CMK (cell line): ENCODE measurements at places on chromosomes 4 and X.

- no peak for DNase-seq
Observed at GRCh38 chr4:82626251-82626868, 64.6 kb upstream of the TMEM150C start.

DNA sequence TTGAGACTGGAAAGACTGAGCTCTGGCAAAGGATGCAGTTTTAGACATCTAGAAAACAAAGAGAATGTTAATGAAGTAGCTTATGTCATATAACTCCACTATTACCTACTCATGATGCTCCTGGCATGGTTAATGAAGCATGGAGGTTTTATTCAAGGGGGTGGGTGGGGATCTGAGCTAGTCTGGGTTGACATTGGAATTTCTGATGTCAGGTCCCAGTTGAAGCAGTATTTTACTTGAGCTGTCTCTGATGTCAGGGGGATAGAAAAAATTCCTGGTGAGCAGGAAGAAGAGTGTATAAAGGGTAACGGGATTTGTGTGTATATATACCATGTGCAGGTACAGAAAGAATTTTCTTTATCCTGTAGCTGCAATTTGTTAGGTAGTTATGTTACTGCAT is 102.0 kb downstream of the ELOVL6 start:
- DNase-seq = no peak

DNA sequence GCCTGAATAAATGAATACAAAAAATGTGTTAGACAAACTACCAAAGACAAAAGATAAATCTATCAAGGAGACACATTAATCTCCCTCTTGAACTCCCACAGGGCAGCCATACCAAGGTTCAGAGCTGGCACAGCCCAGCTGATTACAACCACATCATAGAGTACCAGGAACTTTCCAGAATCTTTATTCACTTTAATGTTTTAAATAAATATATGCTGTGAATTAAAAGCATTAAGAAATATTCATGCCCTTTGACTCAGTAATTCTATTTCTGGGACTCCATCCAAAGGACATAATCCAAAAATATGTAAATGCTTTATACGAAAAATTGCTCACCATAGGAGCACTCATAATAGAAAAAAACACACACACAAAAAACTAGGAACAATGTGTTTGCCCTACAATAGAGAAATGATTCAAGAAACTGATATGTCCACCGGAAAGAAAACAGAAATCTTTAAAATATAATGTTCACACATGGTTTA is 126.0 kb downstream of the LDB2 start:
- no peak for DNase-seq

- no peak for DNase-seq
Observed at GRCh38 chr4:45284400-45285085, 558.2 kb upstream of the GNPDA2 start.

DNA sequence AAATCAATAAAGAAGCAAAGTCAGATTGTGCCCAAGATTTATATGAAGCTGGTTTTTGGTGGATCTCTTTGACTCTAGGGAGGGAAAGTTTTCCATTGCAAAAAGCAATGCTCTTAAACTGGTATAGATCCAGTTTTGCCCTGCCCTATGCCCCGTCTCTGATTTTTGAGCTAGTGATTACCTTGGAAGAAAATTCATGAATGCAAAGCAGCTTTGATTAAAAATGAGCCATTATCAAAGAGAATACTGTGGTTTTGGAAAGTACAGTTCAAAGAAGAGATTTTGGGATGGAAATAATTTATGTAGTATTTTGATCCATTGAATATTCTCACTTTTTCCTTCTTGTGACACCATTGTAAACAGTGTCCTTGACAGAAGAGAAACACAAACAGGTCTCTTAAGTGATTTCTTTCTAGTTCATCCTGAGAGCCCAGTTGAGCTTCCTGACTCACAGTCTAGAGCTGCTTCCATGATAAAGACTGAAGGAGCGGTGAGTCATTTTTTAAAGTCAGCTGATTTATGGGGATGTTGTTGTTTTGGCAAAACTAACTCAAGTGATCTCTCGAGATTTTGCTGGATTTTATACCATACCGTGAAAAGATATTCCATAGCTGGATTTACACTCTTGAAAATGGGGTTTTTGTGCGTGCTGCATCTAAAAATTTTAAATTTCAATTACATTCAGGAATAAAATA is 76.7 kb downstream of the AFF1 start:
- no peak for DNase-seq

- DNase-seq = no peak
Observed at GRCh38 chr4:93346840-93347239, 481.7 kb upstream of the ATOH1 start.

DNA sequence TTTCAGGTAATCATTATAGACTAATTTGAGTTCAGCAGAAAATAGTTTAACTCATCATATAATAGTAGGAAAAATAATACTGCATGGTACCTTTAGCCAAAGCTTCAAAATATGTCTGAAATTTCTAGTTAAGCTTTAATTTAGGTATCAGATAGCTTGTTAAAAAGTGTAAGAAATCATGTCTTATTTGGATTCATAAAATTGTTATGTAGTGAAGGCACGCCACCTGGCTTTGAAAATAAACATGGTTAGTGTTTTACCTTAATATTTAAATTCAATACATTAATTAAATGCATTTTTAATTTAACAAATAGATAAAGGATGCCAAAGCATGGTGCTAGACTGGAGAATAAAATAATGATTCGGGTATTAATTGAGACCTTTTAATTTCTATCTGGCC is 211.4 kb downstream of the FSTL5 start:
- DNase-seq = no peak

DNA sequence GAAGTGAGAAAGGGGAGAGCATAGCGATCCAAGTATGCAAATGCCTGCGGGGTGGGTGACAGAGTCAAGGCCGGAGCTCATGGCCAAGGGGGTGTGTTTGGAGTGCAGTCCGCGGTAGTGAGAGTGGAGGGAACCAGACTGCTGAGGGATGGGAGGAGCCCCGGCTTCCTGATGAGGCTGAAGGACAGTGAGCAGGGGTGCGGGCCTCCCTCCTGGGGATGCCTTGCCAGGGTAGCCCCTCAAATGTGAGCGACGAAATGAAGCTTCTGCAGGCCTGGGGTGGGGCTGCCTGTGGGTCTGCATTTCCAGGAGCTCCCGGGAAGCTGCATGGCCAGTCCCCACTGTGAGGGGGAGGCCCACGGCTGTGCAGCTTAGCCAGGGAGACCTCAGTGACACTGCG is 45.0 kb downstream of the PSAPL1 start:
- no peak for DNase-seq

DNA sequence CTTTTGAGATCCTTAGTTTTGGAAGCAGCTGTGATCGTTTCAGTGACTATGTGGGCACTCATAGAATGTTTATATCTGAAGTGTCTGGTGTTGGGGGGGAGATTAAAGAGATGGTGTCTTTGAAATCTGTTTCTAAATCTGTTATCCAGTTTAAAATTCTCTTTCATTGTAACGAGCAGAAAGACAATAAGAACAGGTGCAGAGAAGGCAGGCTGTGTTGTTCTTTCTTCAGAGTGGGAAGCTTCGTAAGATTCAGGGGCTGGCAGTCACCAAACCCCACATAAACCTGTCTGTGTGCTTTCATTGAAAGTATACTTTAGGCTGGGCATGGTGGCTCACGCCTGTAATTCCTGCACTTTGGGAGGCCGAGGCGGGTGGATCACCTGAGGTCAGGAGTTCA is 16.3 kb upstream of the DHRSX start:
- no peak for DNase-seq

DNA sequence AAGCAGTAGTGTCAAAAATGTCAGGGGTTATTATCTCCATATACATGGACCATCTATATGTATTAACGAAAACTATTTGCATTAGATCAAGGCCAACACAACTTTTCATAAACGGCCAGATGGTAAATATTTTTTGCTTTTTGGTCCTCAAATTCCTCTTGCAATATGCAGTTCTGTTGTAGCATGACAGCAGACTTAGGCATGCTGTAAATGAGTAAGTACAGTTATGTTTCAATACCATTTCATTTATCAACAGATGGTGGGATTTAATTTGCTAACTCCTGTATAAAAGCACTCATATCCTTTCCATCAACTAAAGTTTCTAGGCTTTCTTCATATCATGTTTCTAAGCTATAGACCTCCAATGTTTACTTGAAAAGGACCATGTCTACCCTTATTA is 208.1 kb downstream of the ANKRD50 start:
- no peak for DNase-seq

- DNase-seq = no peak
Observed at GRCh38 chr4:166823126-166823525, 411.2 kb downstream of the SPOCK3 start.

GRCh38 chr4:181301735-181302710 is 941.2 kb upstream of the TENM3 start:
- peak; percentile 4 for DNase-seq

DNA sequence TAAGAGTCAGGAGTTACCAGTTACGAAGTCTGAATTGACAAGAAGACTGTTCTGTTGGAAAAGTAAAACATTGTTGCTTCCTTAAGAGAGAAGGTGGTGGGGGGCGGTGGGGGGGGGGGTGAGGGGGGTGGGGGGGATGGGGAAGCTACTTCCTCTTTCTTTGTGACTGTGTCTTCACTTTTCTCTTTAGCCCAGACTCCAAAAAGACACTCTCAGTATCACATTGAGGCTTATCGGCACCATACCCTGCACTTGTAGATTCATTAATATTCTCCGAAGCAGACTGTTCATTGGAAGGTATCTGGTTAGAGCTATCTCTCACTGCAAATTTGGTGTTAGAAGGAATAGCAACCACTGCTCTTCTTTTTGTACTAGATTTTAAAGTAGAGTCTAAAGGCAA is 94.5 kb upstream of the IL13RA1 start:
- no peak for DNase-seq

- no peak for DNase-seq
Observed at GRCh38 chrX:133033010-133033409, 63.9 kb downstream of the USP26 start.

GRCh38 chr4:149884046-149884445 is 68.4 kb upstream of the IQCM start:
- no peak for DNase-seq

DNA sequence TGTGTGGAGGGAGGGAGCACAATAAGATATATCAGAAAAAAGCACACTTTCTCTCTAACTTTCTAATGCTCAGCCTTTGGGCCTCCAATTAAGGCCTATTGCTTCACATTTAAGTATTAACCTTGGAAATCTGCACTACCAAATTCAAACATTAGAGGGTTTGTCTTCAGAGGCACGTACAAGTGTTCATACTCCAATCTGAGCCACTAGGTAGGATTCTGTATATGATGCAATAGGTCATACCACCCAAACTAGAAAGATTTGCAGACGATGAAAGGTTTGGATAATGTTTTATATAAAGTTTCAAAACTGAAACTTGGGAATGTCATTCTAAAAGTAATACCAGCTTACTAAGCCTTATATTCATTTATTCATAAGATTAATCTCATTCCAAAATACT is 106.4 kb downstream of the MID1 start:
- no peak for DNase-seq

- DNase-seq = no peak
Observed at GRCh38 chr4:141797966-141798365, 161.6 kb downstream of the IL15 start.

DNA sequence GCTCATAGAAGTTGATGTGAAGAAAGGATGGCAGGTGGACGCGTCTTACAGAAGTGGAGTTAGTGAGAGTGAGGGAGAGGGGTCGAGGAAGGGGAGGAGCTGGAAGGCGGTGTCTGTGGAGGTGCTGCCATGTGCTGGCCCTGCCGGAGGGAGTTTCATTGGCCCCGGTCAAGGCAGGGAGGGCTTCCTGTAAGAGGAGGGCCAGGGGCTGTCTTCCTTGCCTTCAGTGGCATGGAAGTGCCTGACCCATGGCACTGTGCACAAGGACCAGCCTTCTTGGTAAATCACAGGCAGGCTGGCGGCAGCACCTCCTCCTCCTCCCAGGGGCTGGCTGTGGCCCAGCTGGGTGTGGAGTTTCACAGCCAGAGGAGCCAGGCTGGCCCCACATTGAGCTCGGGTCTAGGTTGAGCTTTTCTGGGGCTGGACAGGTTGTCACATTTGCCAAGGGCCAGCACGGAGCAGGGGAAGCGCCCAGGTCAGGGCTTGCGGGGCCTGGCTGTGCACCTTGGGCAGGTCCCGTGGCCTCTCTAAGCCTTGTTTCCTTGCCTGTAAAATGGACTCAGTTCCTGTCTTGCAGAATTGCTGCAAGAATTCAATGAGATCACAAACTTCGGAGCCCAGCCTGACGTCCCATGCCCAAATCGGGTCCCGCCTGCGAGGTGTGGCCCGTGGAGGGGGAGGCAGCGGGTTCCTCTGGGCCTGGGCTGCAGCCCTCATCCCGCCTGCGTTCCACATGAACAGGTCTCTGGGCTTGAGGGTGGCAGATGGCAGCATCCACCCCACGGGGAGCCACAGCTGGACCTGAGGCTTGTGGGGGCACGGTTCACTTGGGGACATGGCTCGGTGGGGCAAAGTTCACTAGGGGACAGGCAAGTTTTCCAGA is 7.0 kb downstream of the HTRA3 start:
- DNase-seq = no peak

DNA sequence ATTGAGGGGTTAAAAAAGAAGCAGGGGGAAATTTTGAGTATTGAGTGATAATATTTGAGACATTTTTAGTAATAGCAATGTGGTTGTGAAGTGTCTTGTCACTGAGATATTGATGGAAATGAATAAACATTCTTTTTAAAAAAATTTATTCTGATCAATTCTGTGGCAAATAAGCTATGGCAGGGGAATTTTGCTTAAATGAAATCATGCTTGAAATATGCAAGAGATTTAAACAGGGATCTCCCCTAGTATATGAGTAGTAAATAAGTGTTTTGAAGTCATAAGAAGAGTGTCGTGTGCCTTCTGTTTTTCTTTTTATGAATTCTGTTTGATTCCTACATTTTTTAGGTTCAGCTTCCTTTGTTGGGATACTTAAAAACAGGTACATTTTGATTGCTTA is 23.2 kb downstream of the IL15 start:
- DNase-seq = no peak

DNA sequence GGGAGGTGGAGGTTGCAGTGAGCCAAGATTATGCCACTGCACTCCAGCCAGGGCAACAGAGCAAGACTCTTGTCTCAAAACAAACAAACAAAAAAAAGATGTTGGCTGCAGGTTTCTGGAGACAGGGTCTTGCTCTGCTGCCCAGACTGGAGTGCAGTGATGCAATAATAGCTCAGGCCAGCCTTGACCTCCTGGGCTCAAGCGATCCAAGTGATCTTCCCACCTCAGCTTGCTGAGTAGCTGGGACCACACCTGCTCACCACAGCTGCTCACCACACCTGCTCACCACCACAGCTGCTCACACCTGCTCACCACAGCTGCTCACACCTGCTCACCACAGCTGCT is 29.9 kb upstream of the CPLX1 start:
- no peak for DNase-seq

- DNase-seq = no peak
Observed at GRCh38 chr4:3809028-3809427, 42.8 kb downstream of the ADRA2C start.
